ENCODE measurements at places on chromosomes 1 and 21. TPM values are rescaled to one million over a fixed set of nuclear protein-coding genes. Genes with fewer than 3 reads are reported as not detected.

DNA sequence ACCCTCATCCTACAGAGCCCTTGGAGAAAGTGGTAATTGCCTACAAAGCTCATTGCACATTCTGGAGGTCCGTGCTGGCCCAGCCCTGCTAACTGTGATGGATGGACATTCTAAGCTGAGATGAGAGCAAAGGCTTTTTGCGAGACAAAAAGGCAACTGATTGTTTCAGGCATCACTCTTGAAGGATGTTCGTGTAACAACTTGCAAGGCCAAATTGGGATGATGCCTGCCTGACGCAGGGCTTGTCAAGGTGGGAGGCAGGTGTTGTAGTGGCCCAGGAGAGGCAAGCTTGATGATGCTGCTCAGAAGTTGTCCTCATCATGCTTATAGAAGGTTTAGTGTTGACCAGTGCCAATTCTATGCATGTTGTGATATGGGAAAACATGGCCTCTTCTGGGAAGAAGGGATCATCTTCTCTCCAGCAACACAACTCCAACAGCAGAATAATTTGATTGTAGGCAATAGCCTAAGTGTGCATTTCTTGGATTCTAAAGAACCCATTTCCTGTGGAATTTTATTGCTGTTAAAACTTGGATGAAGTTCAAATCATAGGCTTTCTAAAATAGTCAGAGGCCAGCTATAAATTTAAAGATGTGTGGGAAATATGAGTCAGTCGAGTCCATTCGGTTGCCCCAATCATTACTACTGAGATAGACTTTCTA lies 102.5 kb upstream of the COA6 start:
- no peak for DNase-seq

DNA sequence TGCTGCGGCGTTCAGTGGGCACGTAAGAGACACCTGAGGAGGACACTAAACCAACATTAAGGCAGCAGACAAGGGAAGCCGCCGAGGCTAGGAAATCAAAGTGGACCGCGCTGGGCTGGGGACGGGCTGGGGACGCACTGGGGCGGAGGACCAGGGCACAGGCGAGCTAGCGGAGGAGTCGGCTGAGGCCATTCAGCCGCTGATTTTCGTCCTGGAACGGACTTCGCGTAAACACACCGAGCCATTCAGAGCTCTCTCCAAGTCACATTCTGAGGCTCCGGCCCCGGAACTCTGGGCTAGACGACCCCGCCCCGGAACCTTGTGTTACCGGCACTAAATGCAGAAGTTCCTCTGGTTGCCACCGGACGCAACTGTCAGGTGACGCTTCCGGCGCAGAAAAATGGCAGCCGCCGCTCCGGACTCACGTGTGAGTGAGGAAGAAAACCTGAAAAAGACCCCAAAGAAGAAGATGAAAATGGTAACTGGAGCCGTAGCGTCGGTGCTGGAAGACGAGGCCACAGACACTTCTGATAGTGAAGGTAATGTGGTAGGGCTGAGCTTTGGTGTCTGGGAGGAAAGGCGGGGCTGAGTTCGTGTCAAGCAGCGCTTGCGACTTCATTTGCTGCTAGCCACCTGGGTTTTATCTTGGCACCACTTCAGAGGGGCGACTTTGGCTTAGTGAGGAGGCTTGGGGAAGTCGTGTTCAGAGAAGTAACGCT lies at the start of gene RRP15:
RRP15 (plus strand) TSS at position 377 of the 719 bp plus-strand sequence; CDS start at position 401, 24 bp downstream.
- peak; percentile 85 for DNase-seq

GRCh38 chr1:219555031-219555692 lies 57.7 kb downstream of the ZC3H11B start:
- DNase-seq, result no peak

The CRP gene
- total RNA-seq, result not detected

The LCA5L gene
- 1.4 TPM for total RNA-seq

DNA sequence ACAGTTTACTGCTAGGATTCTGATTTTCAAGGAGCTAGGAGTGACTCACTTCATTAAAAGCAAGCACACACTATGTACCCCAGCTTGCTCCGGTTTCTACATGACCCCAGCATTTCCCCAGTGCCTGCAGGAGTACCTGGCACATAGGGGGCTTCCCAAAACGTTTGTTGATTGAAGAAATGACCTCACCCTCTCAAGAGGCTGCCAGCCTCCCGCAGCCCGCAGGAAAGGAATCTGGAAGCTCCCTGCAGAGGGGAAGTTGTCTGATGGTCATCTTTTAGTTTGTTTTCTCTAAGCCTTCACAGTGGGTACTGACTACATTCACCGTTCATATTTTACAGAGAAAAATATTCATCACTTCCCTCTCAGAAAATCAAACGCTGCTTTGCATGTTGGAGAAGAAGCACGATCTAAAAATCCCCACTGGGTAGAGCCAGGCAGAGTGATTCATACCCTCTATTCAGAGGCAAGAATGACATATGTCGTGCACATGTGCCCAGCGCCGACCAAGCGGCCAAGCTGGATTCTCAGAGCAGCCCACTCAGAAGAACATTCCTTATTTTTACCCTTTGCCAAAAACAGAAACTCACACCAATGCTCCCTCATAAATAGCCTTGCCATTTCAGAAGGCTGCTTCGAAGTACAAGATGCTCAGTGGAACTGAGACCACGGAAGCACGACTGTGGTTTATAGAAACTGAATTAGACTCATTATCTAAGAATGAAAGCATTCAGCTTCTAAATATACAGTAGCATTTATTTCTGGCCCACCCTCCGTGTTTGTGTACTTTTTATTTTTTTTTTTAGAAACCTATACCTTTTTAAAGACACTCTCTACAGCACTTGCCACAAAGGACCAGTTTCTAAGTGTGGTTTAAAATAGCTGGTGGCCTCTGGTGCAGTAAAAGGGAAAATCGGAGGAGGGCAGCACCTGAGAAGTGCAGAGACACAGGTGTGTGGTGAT lies 143.2 kb downstream of the MIS18A start:
- DNase-seq, result no peak

DNA sequence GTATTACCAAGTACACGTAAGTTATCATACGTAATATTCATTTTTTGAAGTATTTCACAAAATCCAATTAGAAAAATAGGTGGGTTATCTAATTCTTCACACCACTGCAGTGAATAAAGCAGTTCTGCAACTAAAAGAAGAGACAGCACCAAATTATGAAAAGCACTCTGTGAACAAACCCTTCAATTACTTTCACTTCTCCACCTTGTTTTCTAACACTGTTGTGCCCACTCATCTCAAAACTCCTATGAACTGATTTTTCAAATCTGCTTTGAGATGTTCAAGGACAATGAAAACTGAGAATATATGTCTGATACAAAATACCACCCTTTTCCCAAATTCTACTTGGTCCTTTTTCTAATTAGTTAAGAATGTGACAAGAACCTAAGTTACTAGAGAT lies 39.4 kb downstream of the LTN1 start:
- no peak for DNase-seq

- DNase-seq, result no peak
Observed at GRCh38 chr1:39165049-39165448, 39.4 kb upstream of the MACF1 start.

DNA sequence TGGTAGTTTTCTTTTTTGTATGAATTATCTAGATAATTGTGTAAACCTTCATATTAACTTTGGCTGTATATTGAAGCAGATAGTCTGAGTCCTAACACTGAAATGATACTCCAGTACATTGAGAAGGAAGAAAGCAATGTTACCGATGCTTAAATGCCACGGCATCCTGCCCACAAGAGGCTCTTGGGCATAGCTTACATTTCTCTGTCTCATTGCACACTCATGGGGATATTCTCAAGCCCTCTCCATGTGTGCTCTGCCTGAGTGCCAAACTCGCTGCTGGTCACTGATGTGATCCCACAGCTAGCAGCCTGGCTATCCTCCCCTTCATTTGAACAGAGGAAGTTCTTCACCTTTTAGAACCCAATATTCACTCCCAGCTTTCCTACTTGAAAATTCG lies 179.4 kb downstream of the TGFB2 start:
- no peak for DNase-seq

The FMO2 gene
- not detected for total RNA-seq

The KCNA2 gene
- total RNA-seq, result not detected

The KRTAP10-4 gene
- not detected for total RNA-seq

DNA sequence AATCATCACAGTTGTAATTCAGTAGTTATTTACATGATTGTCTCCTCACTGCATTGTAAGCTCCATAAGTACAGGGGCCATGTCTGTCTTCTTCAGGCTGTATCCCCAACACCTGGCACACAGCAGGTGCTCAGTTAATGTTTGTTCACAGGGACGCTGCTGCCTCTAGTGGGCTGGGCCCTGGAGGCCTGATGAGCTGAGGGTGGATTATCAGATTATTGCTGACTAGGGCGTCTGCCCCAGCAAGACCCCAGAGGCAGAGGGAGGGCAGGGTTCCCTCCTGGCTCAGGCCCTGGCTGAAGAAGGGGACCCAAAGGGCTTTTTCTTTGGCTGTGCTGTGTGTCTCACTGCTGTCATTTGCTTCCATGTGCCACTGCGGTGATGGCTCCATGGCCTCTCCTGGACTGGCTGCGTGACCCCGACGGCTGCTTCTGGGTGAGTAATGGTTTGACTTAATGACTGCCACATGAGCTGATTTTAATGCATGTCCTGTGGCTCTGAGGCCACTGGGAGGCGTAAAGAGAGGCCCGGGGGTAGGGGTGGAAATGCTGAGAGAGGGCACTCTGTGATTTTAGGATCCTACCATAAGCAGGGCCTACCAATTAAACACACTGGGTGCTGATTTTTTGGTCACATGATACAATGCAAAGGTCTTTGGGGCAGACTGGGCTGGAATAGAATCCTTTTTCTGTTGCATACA lies 20.8 kb upstream of the EPB41 start:
- peak; percentile 78 for DNase-seq

The ASCL5 gene
- total RNA-seq, result not detected

DNA sequence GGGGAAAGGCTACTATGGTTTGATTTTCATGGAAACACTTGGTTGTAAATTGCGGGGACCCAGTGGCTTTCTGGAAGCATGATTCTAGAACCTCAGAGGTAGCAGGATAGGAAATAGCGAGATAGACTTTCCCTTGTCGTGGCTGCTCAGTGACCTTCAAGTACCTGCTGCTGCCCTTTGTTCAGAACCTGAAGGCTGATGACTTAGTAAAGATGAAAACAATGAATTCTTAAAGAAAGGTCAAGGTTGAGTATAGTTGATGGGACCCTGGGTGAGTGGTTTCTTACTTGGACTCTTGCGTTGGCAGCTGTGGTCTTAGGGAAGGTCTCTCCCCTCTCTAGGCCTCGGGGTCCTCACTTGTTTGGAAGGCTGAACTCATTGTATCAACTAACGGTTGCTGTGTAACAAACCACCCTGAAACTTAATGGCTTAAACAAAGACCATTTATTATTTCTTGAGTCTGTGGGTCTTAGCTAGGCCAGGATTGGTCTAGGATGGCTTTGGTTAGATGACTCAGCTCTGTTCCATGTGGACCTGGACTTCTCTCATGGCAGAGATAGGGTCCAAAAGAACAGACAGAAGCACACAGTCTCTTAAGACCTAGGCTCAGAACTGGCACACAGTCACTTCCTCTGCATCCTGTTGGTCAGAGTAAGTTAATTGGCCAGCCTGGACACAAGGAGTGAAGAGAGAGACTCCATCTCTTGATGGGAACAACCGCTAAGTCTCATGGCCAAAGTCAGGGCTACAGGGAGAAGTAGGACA lies 89.2 kb upstream of the SELENON start:
- DNase-seq, result no peak

DNA sequence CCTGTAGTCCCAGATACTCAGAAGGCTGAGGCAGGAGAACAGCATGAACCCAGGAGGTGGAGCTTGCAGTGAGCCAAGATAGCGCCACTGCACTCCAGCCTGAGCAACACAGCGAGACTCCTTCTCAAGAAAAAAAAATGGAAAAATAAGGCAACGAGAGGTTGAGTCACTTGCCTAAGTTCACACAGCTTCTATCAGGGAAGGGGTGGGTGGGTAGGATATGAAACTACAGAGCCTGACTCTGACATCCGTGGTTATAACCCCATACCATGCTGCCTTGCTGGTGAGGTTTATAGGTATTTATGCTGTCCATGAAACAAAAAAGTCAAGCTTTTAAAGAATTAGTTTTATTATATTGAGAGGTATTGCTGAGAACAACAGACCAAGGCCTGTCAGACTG lies 61.5 kb upstream of the RAB4A start:
- no peak for DNase-seq

- no peak for DNase-seq
Observed at GRCh38 chr1:183114441-183114840, 71.6 kb upstream of the LAMC2 start.

The HES2 gene
- not detected for total RNA-seq

GRCh38 chr1:211135342-211135950 lies 1.5 kb upstream of the KCNH1 start:
- peak; percentile 76 for DNase-seq
